ENCODE measurements at places on chromosomes 2 and 18.

- DNase-seq = no peak
These were observed 58.5 kb downstream of the KCTD1 start for GRCh38 chr18:26489881-26490280.

GRCh38 chr18:21265971-21266673, 24.1 kb downstream of the GREB1L start:
- no peak for DNase-seq

- DNase-seq = no peak
These were observed 37.1 kb downstream of the SULT1C2 start for GRCh38 chr2:108325756-108326155.

- DNase-seq = no peak
These were observed 76.5 kb downstream of the CCDC102B start for GRCh38 chr18:68874361-68874760.

DNA sequence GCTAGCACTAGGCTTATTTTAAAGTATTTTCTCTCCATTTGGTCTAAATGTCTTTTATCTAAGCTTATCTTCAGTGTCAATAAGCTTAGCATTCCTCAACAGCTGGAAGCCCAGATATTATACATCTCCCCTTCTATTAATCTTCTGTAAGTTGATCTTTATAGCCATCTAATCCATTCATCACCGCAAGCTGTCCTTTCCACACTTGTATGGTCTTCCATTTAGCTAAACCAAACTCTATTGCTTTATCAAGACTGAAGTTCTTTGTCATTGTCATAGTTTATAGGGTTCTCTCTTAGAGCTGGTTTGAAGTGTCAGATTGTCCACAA, 101.3 kb upstream of the GPR45 start:
- no peak for DNase-seq

- DNase-seq = no peak
These were observed 2.3 kb downstream of the SLC9A2 start for GRCh38 chr2:102621630-102622029.

DNA sequence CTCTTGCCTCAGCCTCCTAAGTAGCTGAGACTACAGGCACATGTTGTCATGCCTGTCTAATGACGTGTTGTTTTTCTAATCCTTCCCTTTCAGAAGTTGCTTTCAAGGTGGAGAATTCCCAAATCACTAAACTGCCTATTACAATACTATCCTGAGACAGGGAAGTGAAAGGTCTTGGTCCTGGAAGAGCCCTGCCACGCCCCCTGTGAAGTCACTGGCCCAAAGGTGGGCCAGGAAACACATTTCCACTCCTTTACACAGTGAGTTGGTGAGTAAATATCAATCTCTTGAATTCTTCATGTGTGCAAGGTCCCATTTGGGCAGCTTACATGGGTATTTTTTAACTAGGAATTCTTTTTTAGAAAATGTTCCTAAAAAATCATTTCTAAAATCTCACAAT, 150.1 kb downstream of the THADA start:
- DNase-seq = no peak

GRCh38 chr18:75214766-75215510, 4.3 kb downstream of the TSHZ1 start:
- no peak for DNase-seq

- no peak for DNase-seq
These were observed 73.8 kb downstream of the RIF1 start for GRCh38 chr2:151483546-151483945.

GRCh38 chr2:228059735-228060134, 121.8 kb downstream of the SPHKAP start:
- no peak for DNase-seq

- DNase-seq = no peak
These were observed 188.8 kb downstream of the CYRIA start for GRCh38 chr2:16476866-16477265.

DNA sequence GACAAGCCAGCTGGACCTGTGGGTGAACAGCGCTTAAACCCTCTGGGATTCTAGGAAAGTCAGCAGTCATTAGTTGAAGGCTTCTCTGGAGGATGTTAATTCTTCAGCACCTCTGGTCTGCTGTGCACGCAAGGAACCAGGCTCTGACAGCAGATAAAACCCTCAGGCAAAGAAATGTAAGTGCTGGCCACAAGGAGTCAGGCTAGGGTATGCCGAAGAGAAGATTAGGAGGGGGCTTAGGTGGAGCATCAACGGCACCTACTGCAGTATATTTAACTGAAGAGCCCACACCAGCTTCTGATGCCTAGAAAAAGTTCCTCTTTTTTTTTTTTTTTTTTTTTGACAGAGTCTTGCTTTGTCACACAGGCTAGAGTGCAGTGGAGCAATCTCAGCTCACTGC, 304.2 kb upstream of the MC4R start:
- DNase-seq = no peak

DNA sequence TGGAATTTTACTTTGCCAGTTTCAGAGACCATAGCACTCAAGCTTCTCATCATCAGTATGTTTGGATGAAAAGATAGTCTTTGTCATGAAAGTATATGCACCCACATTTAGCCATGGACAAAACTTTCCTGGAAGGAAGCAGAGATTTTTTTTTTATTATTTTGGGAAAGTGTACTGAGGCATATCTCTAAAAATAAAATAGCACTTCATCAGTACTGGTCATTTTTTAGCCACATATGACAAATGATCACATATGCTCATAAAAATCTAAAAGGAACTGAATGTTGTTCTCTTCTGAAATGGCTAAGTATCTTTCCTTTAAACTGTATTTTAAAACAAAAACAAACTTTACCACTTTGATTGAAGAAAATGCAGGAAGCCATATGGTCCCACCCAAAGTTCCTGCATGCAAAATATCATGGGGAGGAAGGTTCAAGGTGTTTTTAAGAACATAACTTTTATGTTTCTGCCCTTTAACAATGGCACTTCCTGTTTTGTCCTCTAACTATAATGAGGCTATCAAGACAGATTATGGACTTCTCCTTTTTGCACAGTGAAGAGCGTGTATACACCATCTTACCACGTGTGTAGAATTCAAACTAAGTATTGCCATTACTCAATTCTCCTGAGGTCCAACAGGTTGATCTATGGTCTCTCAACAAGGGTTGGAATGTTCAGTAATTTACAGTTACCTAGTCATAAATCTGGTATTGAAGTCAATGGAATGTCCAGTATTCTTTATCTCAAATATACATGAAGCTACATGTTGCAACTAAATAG, 77.1 kb upstream of the SLC39A10 start:
- DNase-seq = no peak

DNA sequence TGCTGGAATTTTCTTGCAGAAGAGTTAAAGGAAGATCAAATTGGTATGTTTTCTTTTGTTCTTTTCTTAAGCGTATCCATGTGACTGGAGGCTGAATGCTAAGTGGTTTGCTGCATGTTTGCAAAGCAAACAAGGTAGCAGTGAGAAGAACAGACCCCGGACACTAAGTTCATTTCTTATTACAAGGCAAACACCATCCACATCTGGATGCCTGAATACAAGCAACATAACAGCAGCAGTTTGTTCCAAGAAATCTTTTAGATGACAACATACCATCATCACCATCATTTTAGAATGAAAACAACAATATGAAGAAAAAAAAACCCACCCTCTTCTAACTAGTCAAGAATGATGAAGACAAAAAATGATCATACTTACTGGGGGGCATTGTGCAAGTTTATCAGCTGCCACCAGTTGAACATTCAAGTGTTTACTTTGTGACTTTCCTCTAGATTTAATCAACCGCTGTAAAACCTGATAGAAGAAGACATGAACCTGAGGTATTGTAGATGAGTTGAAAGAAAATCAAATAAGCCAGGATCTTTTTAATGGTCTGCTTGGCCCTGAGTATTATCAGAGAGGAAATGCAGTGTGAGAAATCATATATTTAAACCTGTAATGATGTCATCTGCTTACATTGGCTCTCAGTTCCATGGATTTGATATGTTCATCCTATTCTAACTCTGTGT, 25.0 kb upstream of the ARL5A start:
- DNase-seq = no peak

GRCh38 chr2:200359552-200359951, 53.1 kb downstream of the SPATS2L start:
- no peak for DNase-seq

DNA sequence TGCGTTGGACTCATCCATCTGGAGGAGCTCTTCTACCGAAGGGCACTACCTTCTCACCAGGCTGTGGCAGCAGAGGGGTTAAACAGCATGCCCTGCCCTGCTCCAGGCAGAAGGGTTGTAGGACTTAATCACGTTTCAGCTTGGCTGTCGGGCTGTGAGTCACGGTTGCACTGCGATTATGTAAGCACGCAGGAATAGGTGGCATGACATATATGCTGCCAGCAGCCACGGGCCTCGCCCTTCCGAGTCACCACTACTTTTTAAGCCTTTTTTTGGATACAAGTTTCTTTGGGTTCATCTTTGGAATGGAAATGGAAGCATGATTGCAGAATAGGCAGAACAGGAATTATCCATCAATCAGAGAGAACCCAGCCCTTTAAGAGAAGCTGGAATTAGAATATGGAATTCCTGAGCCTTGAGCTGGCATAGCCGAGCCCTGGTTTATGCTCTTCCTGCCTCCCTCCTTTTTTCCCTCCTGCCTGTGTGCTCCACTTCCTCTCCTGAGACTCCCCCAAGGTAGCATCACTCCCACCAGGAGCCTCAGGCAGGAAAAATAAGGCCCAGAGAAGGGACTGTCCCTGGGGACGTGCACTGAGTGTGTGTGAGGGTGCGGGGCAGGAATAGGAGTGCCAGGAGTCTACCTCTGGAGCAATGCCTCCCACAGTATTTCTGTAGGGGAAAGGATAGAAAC, 86.8 kb downstream of the SEMA4F start:
- no peak for DNase-seq

- DNase-seq = no peak
These were observed 111.8 kb downstream of the CERS6 start for GRCh38 chr2:168567836-168568235.

DNA sequence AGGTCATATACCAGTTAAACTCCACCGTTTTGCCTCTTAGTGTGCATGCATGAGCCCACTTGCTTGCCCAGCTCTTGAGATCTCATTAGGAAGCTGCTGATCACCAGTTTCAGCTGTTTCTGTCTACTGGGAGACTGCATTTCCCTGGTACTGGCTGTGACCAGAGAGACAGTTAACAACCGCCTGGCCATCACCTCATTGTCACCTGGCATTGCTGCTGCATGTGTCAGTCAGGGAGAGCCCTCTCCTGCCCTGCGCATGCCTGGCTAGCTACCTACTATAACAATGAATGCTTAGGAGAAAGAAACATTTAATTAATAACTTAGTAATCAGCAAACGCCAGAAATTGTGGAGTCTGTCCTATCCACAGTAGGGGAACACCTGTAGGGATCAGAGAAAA, 265.8 kb upstream of the CYRIA start:
- DNase-seq = no peak

DNA sequence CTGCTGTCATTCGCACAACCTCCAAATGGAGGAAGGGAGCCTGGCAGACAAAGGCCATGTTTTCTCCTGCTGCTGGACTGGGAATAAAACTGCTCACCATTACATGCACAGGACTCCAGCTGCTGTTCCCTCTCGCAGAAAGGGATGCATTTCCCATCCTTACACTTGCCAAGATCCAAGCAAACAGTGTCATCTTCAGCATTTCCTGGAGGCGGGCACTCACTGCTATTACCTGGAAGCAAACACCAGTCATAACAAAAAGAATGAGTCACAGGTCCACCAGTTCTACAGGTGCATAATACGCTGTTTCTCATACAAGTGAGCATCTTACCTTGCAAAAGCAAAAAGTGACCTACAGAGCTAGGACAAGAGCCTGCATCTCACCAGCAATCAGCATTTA, 22.7 kb downstream of the IAH1 start:
- DNase-seq = no peak

GRCh38 chr2:19607931-19608771, 249.7 kb upstream of the OSR1 start:
- no peak for DNase-seq

DNA sequence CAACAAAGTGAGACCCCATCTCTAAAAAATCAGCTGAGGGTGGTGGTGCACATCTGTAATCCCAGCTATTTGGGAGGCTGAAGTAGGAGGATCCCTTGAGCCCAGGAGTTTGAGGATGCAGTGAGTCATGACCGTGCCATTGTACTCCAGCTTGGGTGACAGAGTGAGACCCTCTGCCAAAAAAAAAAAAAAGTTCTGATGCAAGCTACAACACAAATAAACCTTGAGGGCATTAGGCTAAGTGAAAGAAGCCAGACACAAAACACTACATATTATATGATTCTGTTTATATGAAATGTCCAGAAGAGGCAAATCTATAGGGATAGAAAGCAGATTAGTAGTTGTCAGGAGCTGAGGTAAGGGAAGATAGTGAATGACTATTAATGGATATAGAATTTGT, 13.0 kb downstream of the YWHAQ start:
- no peak for DNase-seq

DNA sequence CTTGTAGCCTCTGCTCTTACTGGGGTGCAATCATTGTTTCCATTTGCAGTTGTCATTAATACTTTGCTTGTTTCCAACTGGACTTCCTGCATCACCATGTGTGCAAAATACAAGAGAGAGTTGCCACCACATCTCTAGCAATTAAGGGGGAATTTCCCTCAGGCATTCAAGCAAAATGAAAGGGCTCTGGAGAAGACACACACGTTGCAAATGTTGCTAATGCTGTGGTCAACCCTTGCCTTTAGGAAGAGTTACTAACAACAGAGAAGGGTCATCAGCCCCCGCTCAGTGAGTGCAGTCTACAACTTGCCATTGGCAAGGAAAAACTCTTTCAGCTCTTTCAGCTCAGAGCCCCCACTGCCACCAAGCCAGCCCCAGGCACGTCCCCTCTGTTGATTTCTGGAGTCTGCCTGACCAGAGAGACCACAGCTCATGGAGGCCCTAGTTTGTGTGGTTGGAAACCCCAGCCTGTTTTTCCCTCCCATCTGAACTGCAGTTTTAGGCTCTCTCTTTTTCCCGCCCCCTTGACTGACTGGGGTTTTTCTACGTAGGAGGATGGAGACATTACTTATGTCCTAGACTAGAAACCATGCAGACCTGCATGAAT, 25.9 kb upstream of the GPR45 start:
- DNase-seq = no peak

DNA sequence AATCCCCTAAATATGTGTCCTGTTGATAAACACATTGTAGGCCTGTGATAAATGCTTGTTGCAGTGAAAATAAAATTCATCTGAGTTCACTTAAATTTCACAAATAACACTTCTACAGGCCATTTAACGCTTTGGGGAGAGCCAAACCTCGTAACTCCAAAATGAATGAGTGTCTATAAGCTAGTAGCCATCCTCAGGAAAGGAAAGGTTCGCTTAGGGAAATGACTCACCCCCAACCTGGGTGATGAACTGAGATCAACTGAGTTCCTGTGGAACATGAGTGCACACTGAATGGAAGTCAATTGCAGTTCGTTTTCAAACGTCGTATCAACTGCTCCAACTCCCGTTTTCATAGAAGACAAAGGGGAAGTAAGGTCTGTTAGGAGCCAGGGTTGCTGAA, 527.6 kb upstream of the ID2 start:
- DNase-seq = no peak

- DNase-seq = no peak
These were observed 45.2 kb upstream of the ST3GAL5 start for GRCh38 chr2:85933753-85934594.

GRCh38 chr2:191979221-191979730, 132.4 kb upstream of the CAVIN2 start:
- no peak for DNase-seq

GRCh38 chr2:107806901-107807300, 19.8 kb upstream of the RGPD4 start:
- DNase-seq = no peak

Data from globus pallidus (tissue), 1 donor.